ENCODE measurements at places on chromosomes 1 and 21.

GRCh38 chr1:91778964-91779363 lies 107.0 kb downstream of the TGFBR3 start:
- DNase-seq: no peak

- DNase-seq: no peak
Measured at GRCh38 chr1:70411360-70411844, 334 bp downstream of the CTH start.

DNA sequence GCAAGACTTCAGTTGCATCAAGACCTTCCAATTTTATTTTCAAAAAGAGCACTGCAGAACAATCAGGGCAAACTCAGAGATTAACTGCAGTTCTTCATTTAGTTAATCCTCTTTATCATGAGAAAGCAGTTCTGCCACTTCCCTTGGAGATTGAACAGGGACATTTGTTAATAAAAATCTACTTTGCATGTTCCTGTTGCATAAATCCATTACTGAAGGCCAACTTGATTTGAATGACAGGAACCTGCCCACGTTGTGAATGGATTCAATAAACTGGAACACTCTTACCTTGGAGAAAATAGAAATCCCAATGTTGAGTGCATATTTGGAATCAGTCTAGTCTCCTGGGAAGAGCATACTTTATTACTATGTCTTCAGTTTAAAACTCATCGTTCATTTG lies 19.6 kb upstream of the PLD5 start:
- no peak for DNase-seq

DNA sequence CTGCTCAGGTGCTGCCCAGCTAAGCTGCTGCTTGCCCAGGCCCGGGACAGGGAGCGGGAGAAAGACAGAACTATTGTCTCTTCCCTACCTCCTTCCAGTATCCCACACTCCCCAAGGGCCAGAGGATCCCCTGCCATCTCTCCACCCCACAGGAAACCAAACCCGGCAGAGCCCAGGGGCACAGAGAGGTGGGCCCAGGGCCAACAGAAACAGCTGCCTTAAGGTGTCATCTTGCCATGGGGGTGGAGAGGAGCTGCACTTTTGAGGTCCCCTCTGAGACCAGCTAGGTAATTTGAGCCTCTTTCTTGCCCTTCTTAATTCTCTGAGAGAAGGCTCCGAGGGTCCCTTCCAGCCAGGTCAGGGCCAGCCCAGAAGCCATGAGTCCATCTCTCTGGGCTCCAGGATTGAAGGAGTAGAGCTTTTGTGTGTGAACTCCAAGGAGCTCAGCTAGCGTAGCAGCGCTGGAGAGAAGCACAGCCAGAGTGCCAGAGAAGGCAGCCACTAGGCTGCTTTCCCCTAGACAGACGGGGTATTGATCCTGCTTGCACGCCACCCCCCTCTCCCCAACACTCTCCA lies 9.7 kb upstream of the GPR61 start:
- no peak for DNase-seq

DNA sequence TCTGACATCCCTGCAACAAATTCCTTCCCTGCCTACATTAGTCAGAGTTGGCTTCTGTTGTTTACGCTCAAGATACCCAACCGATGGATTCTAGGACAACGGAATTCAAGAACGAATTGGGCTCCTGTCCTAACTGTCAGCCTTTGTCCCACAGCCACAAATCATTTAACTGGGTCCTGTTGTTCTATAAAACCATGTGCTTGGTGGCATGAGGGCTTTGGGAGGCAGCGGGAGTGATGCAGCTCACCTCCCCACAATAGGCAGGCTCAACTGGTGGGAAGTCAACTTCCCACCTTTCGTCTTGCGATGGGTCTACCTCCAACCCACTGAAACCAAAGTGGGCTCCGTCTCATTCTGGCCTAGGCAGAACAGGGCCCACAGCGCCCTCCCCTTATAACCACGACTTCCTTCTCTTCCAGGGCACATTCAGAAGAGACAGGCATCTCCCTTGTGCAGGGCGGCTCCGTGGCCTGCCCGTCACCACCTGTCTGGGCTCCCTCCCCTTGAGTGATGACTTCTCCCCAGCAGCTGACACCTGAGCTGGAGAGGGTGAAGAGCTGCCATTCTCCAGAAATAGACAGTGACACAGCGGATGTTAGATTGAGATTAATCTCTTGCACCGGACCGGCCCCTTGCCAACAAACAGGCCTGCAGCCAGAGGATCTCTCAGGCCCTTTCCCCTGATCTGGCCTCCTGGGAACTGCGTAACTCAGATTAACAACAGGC lies 26.5 kb downstream of the LRRC38 start:
- DNase-seq: no peak

GRCh38 chr1:181091309-181092040 lies 3.0 kb downstream of the IER5 start:
- DNase-seq: no peak

- DNase-seq: no peak
Measured at GRCh38 chr1:20462397-20462796, 23.6 kb downstream of the CAMK2N1 start.

GRCh38 chr1:172723251-172723650 lies 64.3 kb downstream of the FASLG start:
- DNase-seq: no peak

DNA sequence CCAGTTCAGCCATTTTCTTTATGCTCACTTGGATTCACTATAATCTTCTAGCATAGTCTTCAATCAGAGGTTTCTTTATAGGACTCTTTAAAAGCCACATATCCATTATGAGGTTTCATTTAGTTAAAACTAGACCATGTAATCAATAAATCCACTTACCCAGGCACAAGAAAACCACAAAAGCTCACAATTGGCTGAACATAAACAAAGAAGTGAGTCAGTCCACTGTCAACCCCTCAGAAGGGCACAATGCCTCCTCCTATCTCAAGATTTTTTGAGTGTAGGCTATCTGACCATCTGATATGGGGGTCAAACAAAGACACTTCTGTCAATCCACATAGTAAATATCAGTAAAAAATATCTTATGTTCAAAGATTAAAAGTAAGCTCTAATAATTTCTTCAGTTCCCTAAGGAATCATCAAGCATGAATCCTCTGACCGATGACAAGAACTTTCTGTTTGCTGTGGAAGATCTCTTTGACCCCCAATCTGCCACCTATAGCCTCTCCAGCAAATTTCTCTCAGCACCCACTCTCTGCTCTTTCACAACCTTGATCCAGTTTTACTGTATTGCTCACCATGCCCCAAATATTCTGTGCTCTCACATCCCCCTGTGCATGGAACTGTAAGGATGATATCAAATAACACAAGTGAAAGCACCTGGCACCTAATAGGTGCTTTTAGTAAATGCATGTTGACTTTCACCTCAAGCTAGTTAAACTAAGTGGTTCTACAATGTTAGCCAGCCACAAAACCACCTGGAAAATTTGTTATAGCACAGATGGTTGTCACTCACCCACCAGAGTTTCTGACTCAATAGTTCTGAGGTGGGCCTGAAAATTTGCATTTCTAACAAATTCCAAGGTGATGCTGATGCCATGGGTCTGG lies 16.7 kb downstream of the RAB3B start:
- DNase-seq: peak; percentile 83

DNA sequence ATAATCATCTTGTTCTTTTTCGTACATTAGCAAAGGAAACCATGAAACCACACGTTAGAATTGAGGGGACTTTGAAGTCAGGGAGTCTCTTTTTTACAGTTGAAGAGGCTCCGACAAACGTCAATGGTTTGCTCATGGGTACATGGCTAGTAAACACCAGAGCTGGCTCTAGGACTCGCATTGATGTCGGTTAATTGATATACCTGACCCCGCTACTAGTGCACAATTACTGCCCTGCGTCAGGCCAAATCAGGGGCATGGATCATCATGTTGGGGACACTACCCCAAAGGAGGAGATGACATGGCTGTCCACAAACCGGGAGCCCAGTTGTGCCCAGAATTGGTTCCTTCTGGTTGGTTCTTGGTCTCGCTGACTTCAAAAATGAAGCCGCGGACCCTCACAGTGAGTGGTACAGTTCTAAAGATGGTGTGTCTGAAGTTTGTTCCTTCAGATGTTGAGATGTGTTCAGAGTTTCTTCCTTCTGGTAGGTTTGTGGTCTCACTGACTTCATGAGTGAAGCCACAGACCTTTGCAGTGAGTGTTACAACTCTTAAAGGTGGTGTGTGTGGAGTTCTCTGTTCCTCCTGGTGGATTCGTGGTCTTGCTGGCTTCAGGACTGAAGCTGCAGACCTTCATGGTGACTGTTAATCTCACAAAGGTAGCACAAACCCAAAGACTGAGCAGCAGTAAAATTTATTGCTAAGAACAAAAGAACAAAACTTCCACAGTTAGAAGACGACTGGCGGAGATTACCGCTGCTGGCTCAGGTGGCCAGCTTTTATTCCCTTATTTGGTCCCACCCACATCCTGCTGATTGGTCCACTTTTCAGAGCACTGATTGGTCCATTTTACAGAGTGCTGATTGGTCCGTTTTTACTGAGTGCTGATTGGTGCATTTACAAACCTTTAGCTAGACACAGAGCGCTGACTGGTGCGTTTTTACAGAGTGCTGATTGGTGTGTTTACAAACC lies 126.9 kb upstream of the ERRFI1 start:
- no peak for DNase-seq

DNA sequence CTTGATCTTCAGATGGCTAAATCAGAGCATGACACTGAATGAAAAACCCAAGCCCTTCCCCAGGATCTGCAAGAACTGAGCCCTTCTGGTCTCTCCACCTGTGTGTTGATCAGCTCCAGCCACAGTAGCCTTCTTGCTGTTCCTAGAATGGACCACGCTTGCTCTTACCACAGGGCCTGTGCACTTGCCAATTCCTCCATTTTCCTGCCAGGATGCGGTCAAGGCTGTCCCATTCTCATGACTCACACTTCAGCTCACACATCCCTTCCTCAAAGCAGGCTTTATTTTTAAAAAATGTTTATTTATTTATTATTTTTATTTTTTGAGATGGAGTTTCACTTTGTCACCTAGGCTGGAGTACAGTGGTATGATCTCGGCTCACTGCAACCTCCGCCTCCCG lies 43.6 kb upstream of the GRHL3 start:
- no peak for DNase-seq

- no peak for DNase-seq
Measured at GRCh38 chr1:48943826-48944225, 167.1 kb upstream of the BEND5 start.

- no peak for DNase-seq
Measured at GRCh38 chr1:166176416-166176815, 9.6 kb upstream of the FAM78B start.

DNA sequence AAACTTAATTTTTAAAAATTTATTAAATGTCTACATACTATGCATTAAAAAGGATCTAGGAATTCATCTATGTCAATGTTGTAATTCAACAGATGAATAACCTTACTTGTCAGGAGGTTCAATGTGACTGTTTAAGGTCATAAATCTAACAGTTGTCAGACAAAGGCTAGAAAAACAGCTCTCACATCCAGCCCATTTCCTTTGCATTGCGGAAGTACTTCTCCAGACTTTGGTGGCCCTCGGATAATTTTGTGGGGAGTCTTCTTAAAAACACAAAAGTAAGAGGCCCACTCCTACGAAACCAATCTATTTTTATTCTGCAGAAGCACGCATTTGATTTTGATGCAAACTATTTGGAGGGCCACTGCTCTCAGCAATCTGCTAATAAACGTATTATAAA lies 122.6 kb upstream of the CHRM3 start:
- DNase-seq: no peak

DNA sequence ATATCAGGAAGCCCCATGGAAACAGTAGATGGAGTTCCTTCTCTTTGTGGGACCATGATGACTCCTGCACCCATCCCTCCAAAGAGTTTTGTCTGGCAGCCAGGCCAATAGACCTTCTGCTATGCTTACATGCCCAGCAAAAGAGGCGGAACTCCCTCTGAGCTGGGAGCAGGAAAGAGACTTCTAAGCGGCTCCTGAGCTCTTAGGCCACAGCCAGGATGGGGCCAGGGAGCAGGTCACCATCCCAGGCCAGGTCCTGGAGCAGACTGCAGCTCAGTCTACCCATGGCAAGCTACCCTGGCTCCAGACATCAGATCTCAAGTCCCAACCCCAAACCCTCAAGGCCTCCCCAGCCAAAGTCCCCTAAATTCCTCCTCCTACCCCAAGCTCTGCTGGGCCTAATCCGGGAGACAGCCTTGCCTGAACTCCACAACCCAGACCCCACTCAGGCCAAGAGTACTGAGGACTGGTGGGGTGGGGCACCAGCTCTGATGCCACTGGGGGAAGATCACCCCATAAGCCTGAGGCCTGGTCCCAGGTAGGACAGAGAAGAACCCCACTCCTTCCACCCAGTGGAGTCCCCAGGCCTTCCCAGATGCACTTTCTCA lies 387.9 kb downstream of the MATN1 start:
- no peak for DNase-seq

- no peak for DNase-seq
Measured at GRCh38 chr1:20878799-20879198, 91.7 kb upstream of the HP1BP3 start.

DNA sequence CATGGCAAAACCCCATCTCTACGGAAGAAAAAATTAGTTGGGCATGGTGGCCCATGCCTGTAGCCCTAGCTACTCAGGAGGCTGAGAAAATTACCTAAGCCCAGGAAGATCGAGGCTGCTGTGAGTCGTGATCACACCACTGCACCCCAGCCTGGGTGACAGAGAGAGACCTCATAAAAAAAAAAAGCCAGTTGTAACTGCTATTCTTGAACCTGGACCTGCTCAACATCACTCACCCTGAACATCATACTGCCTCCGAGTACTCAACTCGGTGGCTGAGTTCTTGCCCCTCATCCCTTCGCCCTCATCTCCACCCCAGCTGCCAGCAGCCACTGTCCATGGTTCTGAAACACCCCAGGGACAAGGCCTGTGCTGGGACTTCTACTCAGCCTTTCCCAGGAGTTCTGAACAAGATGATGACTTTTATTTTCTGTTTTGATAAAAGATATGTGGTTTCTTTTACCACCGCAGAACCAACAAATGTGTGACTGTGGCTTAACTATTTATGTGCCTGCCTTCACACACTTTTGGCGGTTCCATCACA lies 5.4 kb upstream of the DISP3 start:
- DNase-seq: no peak

DNA sequence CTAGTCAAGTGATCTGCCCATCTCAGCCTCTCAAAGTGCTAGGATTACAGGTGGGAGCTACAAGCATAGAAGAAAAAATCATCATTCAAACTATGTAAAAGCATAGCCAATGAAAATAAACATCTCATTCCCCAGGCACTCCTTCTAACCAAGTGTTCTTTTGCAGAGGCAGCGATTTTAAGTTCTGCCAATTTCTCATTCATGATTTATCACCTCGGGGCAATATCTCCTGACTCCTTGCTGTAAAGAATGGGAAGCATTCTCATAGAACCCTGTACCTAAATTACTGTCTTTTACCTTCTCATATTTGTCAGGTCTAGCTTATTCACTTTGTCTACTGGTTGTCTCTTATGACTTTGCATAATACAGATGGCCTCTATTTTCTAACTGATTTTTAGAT lies 32.5 kb upstream of the IVNS1ABP start:
- DNase-seq: no peak

- no peak for DNase-seq
Measured at GRCh38 chr1:237205400-237206064, 163.5 kb downstream of the RYR2 start.

GRCh38 chr1:46077644-46078043 lies 54.8 kb downstream of the PIK3R3 start:
- no peak for DNase-seq

Measured in NCI-H2107 (cell line).